ENCODE measurements at places on chromosomes 11 and 22.

- no peak for DNase-seq
These were observed 592.5 kb upstream of the B3GAT1 start for GRCh38 chr11:135004495-135004894.

- DNase-seq, result no peak
These were observed 9.1 kb downstream of the TSPAN32 start for GRCh38 chr11:2310786-2311352.

GRCh38 chr22:43392385-43392989 lies 19.3 kb upstream of the MPPED1 start:
- no peak for DNase-seq

DNA sequence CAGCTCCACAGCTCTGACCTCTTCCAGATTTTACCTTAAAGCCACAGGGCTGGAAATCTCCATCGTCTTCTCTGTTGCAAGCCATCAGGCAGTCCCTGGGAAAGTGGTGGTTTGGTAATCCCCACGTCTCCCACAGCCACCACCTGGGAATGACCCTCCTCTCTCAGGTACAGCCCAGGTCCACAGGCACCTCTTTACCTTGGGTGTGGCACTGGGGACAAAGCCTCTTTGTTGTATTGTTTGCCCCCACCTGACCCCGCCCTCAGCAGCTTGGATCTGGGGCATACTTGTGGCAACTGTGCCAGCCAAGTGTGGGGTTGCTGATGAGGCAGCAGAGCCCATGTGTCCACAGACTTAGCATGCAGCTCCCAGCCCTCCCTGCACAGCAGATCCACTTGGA lies 77.6 kb downstream of the LRRC32 start:
- DNase-seq, result no peak

DNA sequence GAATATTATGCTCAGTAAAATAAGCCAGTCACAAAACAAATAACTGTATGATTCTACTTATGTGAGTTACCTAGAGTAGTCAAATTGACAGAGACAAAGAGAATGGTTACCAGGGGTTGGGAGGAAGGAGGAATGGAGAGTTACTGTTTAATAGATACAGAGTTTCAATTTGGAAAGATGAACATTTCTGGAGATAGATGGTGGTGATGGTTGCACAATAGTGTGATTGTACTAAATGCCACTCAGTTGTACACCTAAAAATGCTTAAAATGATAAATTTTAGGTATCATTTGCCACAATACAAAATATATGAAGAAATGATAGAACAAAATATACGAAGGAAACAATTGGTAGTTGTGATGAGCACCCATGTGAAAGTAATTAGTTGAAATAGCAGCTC lies 43.4 kb downstream of the PDHX start:
- no peak for DNase-seq

Data from fibroblast of pulmonary artery (primary cell).